ENCODE measurements at places on chromosomes 7 and 10.

DNA sequence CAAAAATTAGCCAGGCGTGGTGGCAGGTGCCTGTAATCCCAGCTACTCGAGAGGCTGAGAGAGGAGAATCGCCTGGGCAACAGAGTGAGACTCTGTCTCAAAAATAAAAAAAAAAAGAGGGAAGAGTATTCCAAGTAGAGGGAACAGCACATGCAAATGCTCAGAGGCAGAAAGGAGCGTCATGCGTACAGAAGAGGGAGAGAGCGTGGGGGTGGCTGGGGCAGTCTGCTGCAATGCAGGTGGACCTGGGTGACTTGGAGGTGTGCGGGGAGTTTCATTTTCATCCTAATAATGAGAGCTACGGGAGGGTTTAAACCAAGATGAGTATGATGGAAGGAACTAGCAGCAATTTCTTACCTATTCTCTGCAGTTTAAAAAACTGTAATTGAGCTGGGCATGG lies 28.8 kb downstream of the CLIP2 start:
- DNase-seq, result no peak

DNA sequence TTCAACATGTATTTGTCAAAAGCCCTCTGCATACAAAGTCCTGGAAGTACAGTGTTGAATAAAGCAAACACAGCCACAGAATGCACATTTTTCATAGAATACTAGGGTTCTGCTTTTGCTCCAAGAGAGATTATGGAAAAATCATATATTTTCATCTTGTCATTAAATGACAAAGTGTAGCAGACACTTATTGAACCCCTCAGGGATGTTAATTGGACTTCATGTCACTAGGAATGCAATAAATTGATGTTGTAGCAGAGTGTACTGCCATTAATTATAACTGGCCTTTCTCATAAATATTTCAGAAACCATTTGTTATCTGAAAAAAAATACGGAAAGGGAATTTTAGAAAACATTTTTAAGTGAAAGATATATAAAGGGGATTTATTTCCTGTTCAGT lies 64.5 kb upstream of the TAC1 start:
- DNase-seq, result no peak

DNA sequence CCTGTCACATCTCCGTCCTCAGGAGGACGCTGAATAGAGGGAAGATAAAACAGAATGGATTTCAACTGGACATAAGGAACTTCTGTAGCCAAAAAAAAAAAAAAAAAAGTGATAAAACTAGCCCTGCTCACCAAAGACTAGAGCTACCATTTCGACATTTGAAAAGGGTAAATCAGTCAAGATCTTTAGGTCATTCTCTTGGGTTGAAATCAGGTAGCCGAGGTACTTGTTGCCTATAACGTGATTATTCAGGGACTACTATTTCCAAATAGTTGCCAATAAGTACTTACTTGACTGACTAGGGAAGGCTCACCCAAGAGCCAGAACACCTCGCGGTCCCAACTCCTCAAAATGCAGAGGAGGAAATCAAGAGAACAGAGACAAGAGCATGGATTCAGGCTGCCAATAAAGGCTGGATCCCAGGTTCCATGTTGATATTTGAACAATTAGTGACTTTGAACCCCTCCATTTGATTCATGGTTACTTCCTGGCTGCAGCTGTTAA lies 2.0 kb downstream of the RHEB start:
- no peak for DNase-seq

- DNase-seq, result no peak
Observed at GRCh38 chr10:80118669-80119068, 13.9 kb upstream of the PLAC9 start.

GRCh38 chr10:27388761-27389399 lies 115.2 kb upstream of the RAB18 start:
- no peak for DNase-seq

DNA sequence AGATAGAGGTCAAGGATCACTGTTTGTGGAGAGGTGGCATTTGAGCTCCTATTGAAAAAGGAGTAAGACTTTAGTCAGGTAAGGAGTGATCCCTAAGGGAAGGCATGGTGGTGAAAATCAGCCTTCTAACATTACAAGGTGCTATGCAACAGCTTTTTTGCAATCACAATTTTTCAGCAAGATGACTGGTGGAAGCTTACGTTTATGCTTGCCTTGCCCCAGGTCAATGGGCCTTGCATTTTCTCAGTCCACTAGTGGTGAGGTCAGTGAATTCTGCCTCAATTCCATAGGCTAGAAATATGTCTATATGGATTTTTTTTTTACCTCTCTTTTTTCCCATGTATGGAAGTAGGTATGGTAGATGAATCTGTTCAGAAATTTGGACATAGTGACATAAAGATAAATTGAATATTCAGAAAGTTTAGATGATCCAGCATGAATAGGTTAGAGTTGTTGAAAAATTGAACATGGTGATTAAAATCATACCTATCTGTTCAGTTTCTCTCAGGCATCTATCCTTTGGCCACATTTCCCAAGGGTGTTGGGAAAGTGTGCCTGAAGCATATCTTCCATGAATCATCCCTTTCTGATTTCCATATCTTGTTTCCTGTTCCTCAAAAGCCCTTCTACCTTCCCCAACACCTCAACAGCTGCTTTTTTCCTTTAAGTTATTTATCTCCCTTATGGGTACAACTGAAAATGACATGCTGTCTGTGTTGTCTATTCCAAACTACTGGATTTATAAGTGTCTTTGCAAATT lies 71.9 kb upstream of the PTPRZ1 start:
- no peak for DNase-seq

DNA sequence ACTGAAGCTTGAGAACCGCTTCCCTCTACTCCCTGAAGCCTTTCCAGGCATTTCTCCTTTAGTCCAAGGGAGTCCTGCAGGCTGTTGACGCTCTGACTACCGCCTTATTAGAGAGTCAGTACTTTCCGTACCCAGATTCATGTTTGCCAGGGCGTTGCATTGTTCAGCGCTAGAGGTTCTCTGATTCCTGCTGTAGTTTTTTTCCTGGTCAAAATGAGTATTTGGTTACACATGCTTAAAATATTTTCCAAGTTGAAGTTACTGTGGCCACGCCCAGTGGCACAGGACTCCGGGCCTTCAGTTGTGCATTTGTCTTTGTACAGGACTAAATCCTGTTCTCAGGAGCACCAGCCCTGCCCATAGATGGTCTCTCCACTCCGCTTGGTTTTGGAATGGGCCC lies 7.9 kb downstream of the MTURN start:
- DNase-seq, result no peak

DNA sequence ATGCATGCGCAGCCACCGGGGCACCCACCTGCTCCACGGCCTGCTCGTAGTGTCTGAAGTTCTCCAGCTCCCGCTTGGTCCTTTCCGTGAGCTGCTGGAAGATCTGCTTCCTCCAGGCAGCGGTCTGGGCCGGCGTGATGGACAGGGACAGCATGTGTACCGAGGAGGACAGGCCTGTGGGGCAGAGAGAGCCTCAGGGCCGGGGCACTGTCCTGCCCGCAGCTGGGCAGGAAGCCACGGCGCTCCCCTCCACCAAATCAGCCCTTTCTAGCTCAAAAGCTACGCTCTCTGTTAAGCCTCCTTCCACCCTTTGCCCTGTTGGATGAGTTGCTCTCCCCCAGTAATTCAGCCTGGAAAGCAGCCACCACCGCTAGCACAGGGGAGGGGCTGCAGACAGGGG lies 19.2 kb downstream of the TECPR1 start:
- DNase-seq, result no peak

- DNase-seq, result no peak
Observed at GRCh38 chr7:141944811-141945210, 2.0 kb downstream of the CLEC5A start.

- no peak for DNase-seq
Observed at GRCh38 chr10:93397020-93397419, 85.1 kb downstream of the MYOF start.

GRCh38 chr10:92690211-92690914 lies 608 bp downstream of the HHEX start:
- DNase-seq, result no peak

DNA sequence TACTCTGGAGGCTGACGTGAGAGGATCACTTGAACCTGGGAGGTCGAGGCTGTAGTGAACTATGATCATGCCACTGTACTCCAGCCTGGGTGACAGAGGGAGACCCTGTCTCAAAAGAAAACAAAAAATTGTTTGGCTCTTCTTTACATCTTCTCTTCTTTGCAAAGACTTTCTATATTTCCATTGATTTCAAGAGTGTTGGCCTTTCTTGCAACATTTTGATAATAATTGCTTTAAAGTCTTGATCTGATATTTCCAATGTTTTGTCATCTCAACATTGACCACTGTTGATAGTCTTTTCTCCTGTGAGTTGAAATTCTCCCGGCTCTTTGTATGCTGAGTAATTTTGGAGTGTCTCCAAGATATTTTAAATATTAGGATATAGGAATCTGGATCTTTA lies 17.8 kb upstream of the CLDN4 start:
- DNase-seq, result no peak

Measured in stimulated activated CD4-positive, alpha-beta T cell treated with anti-CD3 and anti-CD28 coated beads, Interleukin-1b, Interleukin-23, amount 100 ng/mL, for 1 hour (primary cell).